ENCODE measurements at places on chromosomes 4 and X.
A peak's percentile ranks its signal among the peaks of the same experiment; 100 is the strongest.

DNA sequence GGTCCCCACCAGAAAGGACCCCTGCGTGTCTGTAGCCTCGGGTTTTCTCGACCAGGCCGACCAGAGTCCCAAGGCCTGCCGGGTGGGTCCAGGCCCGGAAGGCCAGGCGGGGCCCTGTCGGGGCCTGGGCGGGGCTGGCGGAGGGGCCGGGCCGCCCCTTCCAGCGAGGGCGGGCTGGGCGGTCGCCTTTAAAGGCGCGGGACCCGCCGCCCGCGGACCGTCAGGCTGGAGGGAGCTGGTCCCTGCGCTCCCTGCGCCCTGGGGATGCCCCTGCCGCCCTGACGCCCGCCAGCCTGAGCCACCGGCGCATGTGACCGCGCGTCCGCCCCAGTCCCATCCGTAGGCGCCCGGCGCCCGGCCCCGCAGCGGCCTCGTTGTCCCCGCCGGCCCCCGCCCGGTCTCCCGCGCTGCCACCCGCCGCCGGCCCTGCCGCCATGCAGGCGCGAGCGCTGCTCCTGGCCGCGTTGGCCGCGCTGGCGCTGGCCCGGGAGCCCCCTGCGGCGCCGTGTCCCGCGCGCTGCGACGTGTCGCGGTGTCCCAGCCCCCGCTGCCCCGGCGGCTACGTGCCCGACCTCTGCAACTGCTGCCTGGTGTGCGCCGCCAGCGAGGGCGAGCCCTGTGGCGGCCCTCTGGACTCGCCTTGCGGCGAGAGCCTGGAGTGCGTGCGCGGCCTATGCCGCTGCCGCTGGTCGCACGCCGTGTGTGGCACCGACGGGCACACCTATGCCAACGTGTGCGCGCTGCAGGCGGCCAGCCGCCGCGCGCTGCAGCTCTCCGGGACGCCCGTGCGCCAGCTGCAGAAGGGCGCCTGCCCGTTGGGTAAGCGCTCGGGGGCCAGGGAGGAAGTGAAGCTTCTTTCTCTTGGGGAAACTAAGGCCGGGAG lies at the start of gene HTRA3:
HTRA3 (plus strand) TSS at position 220 of the 883 bp plus-strand sequence; CDS start at position 435, 215 bp downstream.
- no peak for DNase-seq

DNA sequence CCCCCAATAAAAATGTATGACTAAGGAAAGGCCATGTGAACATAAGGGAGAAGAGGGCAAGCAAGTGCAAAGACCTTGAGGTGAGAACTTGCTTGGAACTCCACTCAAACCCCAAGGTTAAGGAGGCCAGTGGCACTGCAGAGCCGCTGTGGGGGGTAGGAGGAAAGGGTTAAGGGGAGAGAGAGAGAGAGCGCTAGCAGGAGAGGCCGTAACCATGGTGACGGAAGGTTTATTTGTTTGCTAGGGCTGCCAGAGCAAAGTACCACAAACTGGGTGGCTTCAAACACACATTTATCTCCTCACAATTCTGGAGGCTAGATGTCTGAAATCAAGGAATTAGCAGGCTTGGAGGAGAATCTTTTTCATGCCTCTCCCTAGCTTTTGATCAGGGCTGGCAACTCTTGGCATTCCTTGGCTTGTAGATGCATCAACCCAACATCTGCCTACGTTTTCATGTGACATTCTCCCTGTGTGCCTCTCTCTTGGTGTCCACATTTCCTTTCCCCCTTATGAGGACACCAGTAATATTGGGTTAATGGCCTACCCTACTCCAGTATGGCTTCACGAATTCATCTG lies 35.2 kb downstream of the SMIM20 start:
- peak; percentile 6 for DNase-seq

- DNase-seq, result no peak
These were observed 15.8 kb upstream of the CLTRN start for GRCh38 chrX:15680401-15680800.

DNA sequence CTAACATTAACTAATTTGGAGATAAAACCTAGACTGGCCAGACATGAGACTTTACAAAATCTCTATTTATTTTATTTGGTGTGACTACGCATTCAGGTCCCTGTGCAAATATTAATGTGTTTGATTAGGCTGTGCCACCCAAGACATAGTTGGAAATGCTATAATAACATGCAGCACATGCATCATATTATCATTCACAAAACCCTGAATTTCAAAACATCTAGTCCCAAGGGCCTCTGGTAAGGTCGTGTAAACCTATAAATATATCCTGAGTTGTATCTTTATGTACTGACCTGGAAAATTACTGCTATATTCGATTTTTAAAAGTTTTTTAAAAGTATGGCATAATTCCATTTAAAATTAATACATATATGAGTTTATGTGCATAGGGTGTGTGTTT lies 47.1 kb upstream of the FAT4 start:
- DNase-seq, result no peak

DNA sequence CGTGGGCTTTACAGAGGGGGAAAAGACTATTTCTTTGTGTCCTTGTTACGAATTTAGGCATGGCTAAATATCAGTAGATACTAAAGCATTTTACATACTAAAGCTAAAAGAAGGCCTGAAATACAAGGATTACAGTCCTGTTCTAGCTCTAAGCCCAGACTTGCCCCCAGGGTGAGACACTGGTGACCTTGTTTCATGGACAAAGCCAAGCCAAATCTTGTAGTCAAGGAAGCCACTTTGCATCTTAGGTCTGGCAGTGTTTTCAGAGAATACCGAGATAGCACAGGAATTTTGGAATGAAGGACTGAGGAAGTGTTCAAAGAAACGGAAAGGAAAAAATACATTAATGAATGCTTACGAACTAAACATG lies 733 bp upstream of the G3BP2 start:
- DNase-seq, result no peak

DNA sequence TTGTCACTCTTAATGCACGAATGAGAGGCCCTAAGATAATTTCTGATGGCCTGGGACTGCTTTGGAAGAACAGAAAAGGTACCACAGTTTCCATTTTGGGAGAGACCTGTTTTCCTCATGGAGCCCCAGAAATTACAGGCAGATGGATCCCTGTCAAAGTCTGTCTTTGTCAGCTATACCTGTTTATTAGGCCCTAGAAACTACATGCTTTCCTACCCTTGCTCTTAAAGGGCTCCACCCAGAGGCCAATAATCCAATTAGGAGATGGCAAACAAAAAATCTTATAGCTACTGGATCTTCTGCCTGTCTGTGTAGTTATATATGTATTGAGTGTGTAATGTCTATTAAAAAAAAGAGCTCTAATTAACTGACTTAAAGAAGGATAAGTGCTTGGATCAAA lies 141.3 kb downstream of the NR3C2 start:
- no peak for DNase-seq

GRCh38 chr4:185738038-185738552 lies 73.9 kb downstream of the SORBS2 start:
- DNase-seq, result no peak

GRCh38 chrX:12770440-12770839 lies 20.8 kb upstream of the PRPS2 start:
- peak; percentile 40 for DNase-seq

DNA sequence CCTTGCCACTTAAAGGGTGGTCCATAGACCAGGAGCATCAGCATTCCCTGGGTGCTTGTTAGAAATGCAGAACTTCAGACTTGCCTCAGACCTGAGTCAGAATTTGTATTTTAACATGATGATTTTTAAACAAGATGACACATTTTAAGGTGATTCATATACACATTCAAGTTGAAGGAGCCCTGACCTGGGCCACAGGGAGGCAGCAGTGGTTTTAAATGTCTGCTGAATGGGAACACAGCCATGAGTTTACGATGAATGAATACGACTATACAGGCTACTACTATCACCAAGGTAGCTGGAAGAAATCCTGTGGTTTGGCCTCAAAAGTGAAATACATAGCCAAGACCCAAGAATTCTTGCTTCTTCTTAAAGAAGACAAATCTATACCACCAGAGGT lies 2.9 kb downstream of the HDAC8 start:
- DNase-seq, result no peak

DNA sequence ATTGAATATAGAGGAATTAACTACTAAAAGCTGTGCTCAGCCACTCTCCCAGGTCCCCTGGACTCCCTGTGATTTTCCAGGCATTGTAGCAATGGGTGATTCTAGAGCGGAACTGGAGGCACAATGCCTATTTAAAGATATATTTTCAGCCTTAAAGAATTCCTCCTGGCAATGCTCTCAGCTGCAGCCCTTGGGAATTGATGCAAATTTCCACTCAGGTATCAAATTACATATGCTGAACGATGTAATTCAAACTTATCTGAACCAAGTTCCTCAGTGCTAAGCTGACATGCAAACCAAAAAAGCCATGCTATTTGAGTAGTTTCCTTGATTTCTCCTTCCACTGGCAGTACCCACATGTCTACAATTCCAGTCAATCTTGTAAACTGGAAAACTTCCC lies 86.3 kb upstream of the GABRA3 start:
- DNase-seq, result peak; percentile 31

- peak; percentile 3 for DNase-seq
These were observed 95.4 kb upstream of the GPR50 start for GRCh38 chrX:151081016-151081415.

GRCh38 chr4:141213550-141213991 lies 7.1 kb upstream of the ZNF330 start:
- no peak for DNase-seq

DNA sequence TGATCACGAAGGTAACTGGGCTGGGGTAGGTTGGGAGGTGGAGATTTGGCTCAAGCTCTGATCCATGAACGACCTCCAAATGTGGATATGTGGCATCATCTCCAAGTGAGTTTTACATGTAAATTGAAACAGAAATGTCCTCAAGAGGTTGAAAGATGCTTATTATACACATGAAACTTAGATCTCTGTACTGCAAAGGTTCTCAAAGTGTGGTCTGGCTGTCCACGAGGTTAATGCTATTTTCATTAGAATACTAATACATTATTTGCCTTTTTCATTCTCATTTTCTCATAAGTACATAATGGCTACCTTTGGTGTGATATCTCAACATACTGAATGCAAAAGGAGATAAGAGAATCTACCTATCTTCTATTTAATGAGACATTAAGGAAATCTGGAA lies 198.2 kb downstream of the RASL11B start:
- DNase-seq, result no peak

- DNase-seq, result no peak
These were observed 78.8 kb upstream of the PLAC1 start for GRCh38 chrX:134737061-134737460.

DNA sequence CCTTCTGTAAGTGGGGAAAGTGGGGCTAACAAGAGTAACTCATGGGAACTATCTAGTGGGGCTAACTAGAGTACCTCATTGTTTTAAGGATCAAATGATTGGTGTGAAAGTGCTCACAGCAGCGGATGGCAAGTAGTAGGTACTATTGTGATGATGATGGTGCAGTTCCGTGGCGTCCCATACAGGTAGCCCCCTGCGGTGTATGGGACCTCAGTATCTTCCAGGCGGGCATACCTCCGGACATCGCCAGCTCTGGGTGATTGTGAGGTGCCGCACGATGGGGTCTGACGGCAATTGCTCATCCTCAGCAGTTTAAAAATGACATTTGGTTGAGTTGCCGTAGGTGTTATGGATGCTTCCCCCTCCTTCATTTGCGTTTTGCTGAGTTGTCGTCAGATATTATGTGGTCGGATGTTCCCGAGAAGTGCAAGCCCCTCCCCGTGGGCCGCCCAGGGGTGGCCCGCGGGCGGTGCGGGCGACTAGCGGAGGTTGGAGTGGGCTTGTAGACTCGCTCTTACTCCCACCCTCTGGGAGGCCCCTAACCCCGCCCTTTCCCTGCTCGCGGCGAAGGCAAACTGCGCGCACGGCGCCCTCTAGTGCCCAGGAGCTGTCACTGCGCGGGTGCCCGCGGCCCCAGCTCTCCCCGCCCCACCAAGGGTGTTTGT lies 18.3 kb upstream of the GPR101 start:
- DNase-seq, result peak; percentile 7

- DNase-seq, result no peak
These were observed 25.3 kb downstream of the ARSF start for GRCh38 chrX:3066555-3066954.

DNA sequence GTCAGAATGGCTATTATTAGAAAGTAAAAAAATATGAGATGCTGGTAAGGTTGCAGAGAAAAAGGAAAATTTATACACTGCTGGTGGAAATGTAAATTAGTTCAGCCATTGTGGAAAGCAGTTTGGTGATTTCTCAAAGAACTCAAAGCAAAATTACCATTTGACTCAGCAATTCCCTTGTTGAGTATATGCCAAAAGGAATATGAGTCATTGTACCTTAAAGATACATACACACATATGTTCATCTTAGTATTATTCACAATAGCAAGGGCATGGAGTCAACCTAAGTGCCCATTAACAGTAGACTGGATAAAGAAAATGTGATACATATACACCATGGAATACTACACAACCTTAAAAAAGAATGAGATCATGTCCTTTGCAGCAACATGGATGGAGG lies 148.2 kb downstream of the COMMD8 start:
- DNase-seq, result no peak

DNA sequence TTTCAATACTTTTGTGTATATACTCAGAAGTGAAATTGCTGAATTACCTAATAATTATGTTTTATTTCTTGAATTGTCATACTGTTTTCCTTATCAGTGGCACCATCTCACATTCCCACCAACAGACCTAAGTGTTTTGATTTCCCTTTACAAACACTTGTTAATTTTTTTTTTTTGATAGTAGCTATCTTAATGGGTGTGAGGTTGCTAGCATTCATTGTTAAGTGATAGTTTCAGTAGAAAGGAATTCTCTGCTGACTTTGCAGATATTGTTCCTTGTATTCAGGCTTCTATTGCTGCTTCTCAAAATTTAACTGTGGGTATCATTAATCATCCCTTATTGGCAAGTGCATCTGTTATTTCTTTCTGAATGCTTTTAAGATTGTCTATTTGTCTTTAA lies 927.5 kb upstream of the SLIT2 start:
- no peak for DNase-seq

DNA sequence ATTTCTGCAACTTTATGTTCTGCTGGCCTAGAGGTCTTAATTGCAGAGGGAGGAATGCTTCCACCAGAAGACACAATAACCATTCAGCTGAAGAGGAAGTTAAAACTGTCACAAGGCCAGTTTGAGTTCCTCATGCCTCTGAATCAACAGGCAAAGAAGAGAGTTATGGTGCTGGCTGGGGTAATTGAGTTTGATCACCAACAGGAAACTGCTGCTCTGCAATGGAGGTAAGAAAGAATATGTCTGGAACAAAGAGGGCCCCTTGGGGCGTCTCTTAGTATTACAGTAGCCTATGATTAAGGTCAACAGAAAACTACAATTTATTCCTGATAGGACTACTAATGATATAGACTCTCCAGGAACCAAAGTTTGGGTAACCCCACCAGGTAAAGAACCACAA lies 744.0 kb downstream of the FSTL5 start:
- DNase-seq, result no peak

DNA sequence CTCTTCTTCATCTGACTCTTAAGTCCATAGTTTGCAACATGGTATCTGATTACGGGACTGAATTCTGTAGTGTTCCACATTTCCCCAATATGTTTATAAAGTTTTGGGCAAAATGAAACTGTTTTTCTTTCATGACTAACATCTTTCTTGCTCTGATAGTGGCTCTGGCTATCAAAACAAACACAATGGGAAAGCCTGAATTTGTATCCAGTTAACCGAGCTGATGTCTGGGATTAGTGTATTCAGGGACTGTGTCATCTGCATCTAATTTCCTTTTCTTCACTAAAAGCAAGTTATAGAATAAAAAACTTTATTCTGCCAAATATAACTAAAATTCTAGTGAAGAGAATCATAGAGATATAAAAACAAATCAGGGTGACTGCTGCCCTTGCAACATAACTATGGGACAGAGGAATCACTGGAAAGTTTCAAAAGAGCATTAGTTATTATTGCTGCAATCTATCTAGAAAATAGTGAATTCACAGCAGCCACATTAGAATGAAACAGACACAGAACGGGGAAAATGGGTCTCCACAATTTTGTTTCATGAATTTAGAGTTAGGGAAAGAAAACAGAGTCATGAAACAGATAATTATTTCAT lies 61.3 kb downstream of the ANTXR2 start:
- no peak for DNase-seq

Measured in NCI-H510A treated with DMSO at 0.1 percent for 48 hours (cell line).